ENCODE measurements at places on chromosomes 11 and 22.

DNA sequence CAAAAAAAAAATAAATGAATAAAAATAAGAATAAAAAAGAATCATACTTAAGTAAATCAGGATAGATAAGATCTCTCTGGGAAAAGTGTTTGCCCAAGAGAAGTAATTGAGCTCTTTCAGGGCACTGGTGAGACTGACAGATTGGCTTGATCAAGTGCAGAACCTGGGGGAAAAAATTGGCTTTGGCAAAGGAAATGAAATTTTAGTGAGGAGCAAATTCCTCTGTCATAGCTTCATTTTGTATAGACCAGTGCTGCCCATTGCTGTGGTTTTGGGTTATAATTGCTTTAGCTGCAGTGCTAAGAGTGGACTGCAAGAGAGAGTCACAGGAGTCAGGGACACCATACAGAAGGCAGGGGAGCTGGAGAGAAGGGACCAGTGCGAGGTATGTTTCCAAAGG lies 35.7 kb downstream of the SFI1 start:
- DNase-seq: no peak

DNA sequence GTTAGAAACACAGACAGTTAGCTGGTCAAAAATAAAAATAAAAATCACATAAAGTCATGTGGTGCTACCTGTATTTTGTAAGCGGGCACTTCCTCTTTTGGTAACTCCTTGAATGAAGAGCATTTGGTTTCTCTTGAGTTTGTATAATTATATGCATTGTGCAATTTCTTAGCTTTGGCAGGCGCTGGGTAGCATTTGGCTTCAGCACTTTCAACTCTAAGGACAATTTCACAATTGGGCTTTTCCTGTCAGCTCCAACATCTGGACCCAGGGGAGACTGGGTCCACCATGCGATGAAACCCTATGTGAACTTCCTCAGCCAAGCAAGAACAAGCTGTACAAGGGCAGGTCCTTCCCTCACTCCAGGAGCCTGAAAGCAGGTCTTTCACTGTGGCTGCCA lies 169.1 kb downstream of the RRAS2 start:
- no peak for DNase-seq

- no peak for DNase-seq
These were observed 68.7 kb downstream of the ISX start for GRCh38 chr22:35134637-35135036.

GRCh38 chr11:94218372-94218771 lies 86.0 kb upstream of the IZUMO1R start:
- no peak for DNase-seq

DNA sequence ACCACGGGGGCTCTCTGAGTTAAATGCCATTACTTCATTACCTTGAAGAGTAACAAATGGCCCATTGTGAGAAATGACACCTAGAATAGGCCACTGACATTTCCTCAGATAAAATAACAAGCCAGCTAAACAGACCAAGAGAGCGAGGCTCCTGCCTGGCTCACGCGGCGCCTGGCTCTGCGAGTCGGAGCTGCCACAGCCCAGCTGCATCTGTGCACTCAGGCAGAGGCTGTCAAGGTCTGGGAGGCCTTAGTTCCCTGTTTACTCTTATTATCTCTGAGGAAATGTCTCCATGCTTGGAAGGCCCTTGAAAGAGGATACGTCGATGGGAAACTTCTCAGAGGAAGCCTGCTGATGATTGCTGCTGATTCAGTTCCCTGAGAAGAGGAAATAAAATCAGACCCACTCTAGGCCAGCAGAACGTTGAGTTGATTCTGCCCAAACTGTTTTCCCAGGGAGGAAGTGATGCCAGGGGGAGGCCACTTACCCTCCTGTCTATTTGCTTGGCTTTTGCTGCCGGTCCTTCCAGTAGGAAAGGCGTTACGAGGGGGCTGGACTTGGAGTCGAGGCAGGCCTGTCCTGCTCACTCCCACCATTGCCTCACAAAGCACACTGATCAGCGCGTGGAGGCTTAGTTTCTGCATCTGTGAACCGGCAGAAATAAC lies 208.8 kb downstream of the TBC1D22A start:
- no peak for DNase-seq

- no peak for DNase-seq
These were observed 34.5 kb downstream of the RPUSD4 start for GRCh38 chr11:126176853-126177470.

DNA sequence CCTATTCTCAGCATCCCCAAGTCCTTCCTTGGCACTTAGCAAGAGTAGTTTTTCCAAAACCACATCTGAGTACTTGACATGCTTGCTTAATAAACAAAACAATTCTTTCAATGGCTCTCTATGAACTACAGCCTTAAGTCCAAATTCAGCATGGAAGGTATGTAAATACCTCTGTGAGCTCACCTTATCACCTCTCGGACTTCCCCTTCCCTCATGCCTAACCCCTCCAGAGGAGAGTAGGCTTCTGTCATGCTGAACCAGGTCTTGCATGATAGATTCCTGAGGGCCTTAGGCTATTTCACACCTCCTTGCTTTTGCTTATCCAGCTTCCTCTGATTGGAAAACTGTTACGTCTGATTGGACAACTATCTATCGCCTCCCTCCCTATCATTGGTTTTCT lies 312.9 kb upstream of the CCDC90B start:
- no peak for DNase-seq

DNA sequence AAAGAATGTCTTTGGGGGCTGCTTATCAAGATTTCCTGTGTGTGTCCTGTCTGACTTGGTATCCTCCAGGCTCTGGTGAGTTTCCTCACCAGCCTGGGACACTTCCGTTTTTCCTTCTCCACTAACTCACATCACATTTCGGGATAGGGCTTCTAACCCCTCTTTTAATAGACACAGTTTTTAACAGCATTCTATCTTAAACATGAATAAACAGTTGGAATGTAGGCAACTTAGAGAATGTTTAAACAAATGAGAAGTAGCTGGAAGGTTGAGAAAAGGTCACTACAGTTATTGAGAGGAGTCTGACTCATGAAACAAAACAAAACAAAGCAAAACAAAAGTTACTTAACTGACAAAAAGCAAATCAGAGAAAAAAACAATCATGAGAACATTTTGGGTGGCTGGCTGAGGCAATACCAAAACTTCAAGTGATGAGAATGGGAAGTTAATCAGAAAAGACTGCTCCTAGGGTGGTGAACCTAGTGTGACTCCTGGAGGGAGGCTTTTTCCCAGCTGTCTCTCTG lies 64.7 kb upstream of the CTSC start:
- no peak for DNase-seq

- DNase-seq: no peak
These were observed 118.7 kb upstream of the LARGE1 start for GRCh38 chr22:34038801-34039555.

DNA sequence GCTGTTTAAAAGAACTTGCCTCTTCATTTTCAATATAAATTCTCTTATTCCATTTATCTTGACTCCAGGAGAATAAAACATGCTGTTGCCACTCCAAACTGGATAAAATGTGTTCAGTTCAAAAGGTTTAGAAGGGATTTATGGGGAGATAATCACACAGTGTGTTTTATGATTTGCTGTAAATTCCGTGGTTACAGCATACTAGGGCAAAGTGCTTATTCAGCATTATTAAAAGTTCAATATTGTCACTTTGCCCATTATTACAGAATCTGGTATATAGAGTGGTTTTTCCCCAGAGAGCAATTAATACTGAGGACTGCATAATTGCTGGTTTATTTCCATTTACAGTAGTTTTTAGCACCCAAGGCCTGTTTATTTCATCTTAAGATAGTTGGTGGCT lies 780.9 kb upstream of the RAG2 start:
- DNase-seq: no peak

DNA sequence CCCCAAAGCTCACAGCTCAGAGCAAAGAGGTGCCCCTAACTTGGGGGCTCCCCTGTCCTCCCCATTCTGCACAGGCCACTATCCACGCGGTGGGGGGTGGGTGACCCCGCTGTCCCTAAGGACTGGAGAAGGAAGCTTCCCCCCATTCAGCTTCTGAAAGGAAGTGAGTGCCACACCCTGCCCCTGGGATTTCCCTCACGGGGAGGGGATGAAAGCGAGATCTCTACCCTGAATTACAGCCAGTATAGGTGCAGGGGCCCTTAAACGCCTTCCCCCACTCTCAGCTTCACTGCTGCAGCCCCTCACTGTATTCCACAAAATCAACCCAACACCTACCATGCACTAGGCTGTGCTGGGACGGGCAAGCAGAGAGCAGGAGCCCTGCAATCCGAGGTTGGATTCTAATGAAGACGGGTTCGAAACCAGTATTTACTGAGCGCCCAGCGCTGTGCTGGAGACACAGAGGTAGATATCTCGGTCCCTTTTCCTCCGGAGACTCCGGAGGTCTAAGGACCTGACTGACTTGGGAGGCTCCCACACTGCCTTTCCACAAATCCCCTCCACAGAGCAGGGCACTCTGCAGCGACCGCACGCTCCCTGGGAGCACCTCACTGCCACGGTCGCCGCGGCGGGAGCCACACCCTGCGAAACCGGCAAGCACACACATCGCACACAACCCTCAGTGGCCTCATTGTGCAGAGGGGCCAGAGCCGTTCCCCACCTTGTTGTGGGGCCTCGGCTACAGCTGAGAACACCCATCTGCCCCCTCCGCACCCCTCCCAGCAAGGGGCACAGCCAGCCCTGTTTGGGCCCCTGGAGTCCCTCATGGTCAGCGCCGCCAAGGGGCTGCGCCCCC lies 1.8 kb downstream of the AHNAK start:
- no peak for DNase-seq

DNA sequence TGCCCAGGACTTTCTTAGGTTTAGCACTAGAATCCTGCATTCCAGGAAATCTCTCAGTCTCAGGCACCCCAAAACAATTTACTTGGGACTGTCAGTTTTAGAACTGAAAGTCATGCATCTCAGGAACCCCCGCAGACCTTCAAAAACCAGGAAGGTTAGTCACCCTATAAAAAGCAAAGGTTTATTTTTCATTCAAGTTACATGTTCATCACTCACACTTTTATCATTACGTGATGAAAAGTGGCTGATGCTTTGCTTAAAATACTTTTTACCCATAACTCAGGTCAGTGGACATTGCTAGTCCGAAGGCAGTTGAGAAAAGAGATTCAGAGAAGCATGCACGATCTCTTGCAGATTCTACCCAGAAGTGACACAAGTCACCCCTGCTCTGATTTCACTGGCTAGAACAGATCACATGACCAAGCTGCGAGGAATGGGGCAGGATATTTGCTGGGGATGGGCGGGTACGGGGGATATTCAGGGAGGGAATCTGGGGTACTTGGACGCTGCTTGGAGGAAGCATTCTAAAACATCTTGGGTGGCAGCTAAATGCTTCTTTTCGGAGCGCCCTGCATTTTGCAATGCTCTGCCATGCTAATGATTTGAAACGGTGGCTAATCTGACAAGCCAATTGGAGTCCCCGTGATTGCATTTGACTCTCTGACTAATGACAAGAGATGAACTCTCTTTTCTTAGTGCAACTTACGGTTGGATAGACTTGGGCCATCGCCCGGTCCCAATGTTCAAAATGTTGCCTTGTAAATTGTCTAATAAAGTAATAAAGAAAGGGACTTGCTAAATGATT lies 110.2 kb downstream of the MIAT start:
- no peak for DNase-seq

- no peak for DNase-seq
These were observed 525 bp downstream of the DGCR2 start for GRCh38 chr22:19121631-19122142.

GRCh38 chr11:17185938-17186337 lies 21.8 kb downstream of the PIK3C2A start:
- no peak for DNase-seq

DNA sequence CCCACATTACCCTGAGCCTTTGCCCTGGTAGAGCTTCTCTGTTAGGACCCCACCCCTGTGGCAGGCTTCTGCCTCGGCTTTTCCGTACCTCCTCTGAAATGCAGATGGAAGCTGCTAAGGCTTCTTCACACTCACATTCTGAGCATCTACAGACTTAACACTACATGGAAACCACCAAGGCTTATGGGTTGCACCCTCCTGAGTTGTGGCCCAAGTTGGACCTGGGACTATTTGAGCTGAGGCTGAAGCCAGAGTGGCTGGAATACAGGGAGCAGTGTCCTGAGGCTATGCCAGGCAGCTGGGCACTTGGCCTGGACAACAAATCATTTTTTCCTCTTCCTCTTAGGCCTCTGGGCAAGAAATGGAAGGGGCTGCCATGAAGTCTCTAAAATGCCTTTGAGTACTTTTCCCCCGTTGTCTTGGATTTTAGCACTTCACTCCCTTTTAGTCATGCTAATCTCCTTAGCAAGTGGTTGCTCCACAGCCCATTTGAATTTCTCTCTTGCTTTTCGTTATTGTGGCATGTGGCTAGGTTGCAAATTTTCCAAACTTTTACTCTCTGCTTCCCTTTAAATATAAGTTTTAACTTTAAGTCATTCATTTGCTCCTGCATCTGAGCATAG lies 114.8 kb upstream of the FIBIN start:
- DNase-seq: no peak

DNA sequence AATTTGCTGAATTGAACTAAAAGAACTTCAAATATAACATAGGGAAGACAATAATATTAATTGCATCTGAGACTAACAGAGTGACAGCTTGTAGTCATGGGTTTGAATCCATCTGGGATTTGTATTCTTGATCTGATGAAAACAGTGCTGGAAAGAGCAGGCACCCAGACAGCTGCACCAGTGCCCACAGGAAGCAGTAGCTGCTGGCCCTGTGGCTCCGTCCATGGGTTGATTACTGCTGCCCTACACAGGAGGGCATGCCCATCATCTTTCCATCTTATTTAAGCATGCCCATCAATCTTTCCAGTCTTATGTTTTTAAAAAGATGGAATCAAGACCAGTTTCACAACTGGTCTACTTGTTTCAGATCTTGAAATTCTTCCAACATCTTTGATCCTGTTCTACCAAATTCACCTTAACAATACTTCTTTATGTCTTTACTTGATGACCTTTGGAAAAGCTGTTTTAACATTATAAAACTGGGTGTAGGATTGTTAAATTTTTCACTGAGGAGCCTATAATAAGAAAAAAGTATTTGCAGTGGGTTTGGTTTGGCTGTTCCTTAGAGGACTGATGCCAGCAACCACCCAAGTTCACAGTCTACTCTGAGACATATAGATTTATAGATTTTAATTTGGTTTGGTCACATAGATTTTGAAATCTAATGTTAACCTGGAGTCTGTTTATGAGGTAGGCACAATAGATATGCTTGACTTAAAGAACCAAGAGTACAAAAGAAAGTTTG lies 761 bp upstream of the NXPE4 start:
- no peak for DNase-seq

GRCh38 chr11:1348146-1348795 lies 38.8 kb upstream of the TOLLIP start:
- no peak for DNase-seq

All from activated CD4-positive, alpha-beta T cell treated with anti-CD3 and anti-CD28 coated beads, Interleukin-2, amount 50 U/mL, for 1 hour (primary cell).